ENCODE measurements at places on chromosomes 3 and 15. TPM values are rescaled to one million over a fixed set of nuclear protein-coding genes. Genes with fewer than 3 reads are reported as not detected.

DNA sequence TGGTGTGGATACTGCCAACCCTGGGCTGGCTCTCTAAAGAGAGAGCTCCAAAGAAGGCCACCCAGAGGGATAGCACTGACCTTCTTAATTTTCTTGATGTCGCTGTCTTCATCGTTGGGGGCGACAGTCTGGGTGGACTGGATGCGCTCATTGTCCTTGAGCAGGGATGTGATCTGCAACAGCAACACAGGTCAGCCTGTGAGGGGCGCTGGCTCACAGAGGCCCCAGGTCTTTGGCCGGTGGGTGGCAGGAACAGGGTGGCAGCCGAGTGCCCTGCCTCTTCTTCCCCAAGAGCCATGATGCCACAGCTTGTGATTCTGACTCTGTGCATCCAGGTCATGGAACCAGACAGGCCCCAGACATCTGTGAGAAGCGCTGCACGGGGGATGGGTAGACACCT, 41.2 kb downstream of the RASGRF1 start:
- no peak overlapping the region for H3K4me3 ChIP-seq
- H3K36me3 ChIP-seq = no peaks in the 10 kb centered on the region
- DNase-seq = no peak
- no peak overlapping the region for H3K27ac ChIP-seq
- no peaks in the 10 kb centered on the region for H3K4me1 ChIP-seq

GRCh38 chr15:64809649-64810496, 15.6 kb downstream of the PIF1 start:
- H3K27ac ChIP-seq = no peak overlapping the region
- H3K27me3 ChIP-seq = no peaks in the 10 kb centered on the region
- H3K4me3 ChIP-seq = no peak overlapping the region
- peak; percentile 90 for DNase-seq
- H3K4me1 ChIP-seq = peaks cover 4% of the 10 kb centered on the region
- H3K36me3 ChIP-seq = no peaks in the 10 kb centered on the region

DNA sequence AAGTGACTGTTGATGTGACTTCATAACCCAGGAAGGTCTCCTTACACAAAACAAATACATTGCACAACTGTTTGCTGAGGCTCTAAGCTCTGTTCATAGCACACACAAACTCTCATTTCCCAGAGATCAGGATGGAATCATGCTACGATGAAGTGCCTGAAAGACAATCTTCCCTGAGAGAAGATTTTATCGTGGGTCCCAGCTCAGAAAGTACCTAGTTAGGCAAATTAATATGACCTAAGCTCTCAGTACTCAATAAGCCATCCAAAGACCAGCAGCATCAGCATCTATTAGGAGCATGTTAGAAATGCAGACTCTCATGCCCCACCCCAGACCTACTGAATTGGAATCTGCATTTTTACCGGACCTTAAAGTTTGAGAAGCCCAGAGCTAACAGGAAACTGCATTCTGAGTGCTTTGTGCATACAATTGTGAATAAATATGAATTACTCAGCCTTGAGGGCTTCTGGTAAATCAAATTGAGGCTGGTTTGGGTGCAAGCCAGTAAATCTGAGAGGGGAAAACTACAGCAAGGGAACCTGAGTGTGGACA, 161.5 kb upstream of the C2CD4B start:
- no peak overlapping the region for H3K4me3 ChIP-seq
- no peak overlapping the region for H3K27ac ChIP-seq
- H3K36me3 ChIP-seq = no peaks in the 10 kb centered on the region
- no peaks in the 10 kb centered on the region for H3K4me1 ChIP-seq
- no peaks in the 10 kb centered on the region for H3K27me3 ChIP-seq
- DNase-seq = no peak

- DNase-seq = no peak
- no peak overlapping the region for H3K27ac ChIP-seq
- H3K36me3 ChIP-seq = no peaks in the 10 kb centered on the region
These were observed 35.4 kb downstream of the SMARCC1 start for GRCh38 chr3:47746264-47746663.

GRCh38 chr3:40739971-40740370, 215.2 kb downstream of the ZNF621 start:
- H3K27ac ChIP-seq = no peak overlapping the region
- H3K4me1 ChIP-seq = peaks cover 8% of the 10 kb centered on the region

GRCh38 chr3:185381320-185382058, 18.6 kb downstream of the MAP3K13 start:
- no peak for DNase-seq
- no peaks in the 10 kb centered on the region for H3K27me3 ChIP-seq
- H3K4me3 ChIP-seq = no peak overlapping the region
- H3K4me1 ChIP-seq = no peaks in the 10 kb centered on the region
- H3K27ac ChIP-seq = no peak overlapping the region

DNA sequence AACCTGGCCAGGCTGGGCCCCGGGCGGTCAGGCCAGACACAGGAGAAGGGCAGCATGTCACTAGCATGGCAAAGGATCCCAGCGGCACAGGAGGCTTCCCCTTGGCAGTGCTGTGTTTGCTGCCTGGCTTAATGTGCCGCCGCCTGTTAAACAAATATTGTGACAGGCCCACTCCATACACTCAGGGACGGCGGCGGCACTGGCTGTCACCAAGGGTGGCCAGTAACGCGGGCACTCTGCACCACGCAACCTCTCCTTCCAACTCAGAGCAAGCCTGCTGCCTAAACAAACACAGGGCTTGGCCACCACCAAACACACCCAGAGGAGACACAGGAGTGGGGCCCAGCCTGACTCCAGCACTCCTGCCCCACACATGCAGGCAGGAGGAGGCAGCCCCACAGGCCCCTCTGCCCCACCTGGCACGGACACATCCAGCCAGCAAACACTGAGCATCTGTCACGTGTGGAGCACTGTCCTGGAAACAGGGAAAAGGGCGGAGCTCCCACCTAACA, 48.0 kb downstream of the TPRA1 start:
- peaks cover 10% of the 10 kb centered on the region for H3K4me1 ChIP-seq
- H3K27me3 ChIP-seq = no peaks in the 10 kb centered on the region
- DNase-seq = no peak

DNA sequence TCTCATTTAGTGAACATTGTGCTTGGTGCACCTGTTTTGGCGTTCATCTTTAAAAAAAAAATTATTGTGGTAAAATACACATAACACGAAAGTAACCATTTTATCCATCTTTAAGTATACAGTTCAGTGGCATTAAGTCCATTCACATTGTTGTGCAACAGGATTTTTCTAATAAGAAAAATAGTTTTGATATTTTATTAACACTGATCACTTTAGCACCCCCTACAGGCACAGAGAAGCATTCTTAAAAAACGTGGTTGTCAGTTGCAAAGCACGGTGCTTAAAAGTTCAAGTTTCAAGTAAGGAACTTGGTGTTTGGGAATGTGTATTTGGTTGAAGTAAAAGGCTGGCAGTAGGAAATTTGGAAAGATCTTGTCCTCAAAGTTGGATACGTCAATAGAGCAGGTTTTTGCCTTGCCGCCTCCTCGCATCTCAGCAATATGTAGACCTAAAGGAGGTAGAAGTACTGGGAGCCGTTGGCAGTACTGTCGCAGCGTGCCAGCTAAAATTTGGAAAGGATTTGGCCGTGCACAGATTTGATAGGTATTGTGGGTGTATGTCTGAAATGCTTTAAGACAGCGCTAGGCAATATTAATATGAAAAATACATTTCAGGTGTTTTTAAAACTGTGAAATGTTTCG, 110.4 kb downstream of the LRRC28 start:
- no peaks in the 10 kb centered on the region for H3K27me3 ChIP-seq
- no peaks in the 10 kb centered on the region for H3K4me1 ChIP-seq
- H3K36me3 ChIP-seq = no peaks in the 10 kb centered on the region
- no peak overlapping the region for H3K27ac ChIP-seq

Gene SKOR1
- 2.2 TPM for total RNA-seq

Gene COL7A1
- 39.1 TPM for total RNA-seq

Gene CPLX3
- total RNA-seq = 5.7 TPM

Gene FRMD4B
- total RNA-seq = 17.8 TPM

Data from testis (tissue), 5 donors.